ENCODE measurements at places on chromosomes 11 and 22.

GRCh38 chr11:61332281-61332796 is 566 bp downstream of the DDB1 start:
- ATAC-seq, result no peak

DNA sequence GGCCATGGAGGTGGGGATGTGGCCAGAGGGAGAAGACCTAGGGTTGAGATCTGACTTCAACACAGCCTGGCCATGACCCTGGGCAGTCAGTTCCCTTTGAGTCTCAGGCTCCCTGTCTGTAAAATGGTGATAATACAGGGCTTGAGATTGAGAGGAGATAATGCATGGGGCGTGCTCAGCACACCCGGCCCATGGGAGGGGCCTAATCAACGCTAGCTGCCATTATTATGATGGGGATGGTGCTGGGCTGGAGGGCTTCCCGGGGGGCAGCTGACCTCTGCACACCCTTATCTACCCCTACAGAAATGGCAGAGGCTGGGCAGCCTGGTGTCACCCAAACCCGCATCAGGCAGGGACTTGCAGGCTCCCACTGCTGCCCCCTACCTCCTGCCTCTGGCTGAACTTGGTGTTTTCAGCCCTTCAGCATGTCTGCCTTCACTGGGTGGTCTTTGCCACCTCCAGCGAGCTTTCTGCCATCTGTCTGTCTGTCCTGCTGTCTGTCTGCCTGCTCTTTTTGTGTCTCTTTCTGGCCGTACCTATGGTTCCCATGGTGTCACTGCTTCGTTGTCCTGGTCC is 84.5 kb downstream of the CACNA1I start:
- ATAC-seq, result no peak

DNA sequence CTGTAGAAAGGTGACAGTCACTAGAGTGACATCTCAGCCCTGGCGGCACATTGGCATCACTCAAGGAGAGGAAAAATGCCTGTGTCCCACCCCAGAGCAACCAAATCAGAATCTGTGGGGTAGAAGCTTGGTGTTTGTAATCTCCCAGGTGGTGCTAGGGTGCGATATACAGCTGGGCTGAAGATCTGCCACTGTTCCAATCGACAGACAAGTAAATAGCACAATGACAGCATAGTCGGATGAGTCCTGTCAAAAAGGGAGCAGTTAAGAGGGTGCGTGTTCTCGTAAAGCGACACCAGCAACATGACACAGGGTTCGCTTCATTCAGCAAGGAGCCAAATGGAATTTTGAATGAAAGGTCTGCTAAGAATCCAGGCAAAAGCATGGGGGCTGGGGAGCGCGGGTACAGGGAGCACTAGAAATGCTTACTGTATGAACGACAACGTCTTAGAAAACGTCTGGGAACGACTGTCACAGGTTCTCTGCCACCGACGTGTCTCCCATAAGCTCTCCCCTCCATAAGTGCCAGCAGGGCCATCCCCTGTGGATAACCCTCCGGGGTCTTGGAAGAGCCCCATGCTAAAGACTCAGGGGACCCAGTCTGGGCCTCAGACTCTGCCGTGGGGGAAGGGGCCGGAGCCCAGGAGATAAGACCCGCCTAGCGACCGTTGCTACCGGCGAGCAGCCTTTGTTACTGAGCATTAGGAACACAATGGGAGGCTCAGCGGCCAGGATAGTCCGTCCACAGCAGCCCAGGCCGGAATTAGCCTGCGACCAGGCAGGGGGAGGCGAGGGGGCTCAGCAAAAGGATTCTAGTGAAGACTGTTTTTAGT is 20.8 kb downstream of the ADA2 start:
- no peak for ATAC-seq

DNA sequence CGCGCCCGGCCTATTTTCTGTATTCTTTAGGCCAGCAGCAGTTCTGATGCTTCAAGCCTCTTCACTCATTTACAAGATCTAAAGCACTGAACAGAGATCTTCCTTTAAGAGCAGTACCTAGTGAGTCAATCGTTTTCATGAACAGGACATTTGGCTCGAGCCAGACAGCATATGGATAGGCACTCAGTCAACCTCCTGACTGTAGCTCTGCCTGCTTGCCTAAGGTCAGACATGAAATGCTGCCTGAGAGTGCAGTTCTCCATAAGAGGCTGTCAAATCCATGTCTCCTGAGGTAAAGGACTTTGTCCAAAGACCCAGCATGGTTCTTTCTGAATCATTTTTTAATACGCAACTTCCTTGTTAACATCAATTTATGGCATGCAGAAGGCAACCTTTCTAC is 941.2 kb downstream of the DLG2 start:
- no peak for ATAC-seq

GRCh38 chr11:15651033-15651432 is 536.3 kb downstream of the INSC start:
- ATAC-seq, result no peak

GRCh38 chr11:133118563-133119268 is 413.6 kb downstream of the OPCML start:
- no peak for ATAC-seq

DNA sequence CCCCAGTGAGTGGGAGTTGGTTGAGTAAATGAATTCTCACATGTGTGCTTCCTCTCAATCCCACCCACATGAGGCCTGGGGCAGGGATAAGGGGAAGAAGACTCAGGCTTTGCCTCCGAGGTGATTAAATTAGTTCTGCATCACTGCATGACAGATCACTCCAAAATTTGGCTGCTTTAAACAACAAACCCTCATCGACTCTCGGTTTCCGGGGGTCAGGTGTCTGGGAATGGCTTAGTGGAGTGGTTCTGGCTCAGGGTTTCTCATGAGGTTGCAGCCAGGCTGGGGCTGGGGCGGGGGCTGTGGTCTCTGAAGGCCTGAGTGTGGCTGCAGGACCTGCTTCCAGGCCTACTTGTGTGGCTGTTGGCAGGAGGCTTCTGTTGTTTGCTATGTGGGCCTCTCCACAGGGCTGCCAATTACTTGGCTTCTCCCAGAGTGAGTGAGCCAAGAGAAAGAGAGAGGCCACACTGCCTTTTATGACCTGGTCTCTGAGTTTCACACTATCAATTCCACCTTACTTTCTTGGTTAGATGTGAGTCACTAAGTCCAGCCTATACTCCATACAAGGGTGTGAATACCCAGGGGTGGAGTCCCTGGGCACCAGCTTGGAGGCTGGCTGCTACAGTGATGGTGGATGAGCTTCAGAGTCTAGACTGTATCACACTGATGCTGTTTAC is 15.9 kb downstream of the MOGAT2 start:
- peak; percentile 94 for ATAC-seq

- no peak for ATAC-seq
Measured at GRCh38 chr11:133984828-133985227, 28.1 kb upstream of the IGSF9B start.

DNA sequence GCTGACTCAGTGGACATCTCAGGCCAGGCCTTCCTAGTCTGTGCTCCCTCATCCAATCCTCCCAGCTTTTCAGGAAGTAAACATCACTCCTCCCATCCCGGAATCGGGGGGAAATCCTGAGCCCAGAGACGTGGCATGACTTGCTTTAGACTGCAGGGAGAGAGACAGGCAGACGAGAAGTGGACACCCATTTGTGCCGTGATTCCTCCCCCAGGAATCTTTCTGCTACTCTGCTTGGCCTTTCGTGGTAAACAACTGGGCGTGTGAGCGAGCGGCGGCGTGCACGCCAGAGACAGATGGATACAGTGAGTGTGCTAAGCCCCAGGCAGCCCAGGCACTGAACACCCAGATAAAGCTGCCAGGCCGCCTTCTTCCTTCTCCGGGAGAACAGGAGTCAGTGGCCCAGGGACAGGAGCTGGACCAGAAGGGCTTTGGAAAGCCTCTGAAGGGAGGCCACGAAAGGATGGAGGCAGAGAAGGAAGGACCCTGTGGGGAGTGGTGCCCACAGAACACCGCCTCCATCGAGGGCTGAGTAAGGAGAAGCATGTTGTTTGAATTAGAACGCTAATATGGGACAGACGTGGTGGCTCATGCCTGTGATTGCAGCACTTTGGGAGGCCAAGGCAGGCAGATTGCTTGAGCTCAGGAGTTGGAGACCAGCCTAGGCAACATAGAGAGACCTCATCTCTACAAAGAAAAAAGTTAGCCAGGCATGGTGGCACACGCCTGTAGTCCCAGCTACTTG is 53.0 kb upstream of the PRR5 start:
- ATAC-seq, result no peak

- no peak for ATAC-seq
Measured at GRCh38 chr22:19461506-19461905, 14.0 kb upstream of the C22orf39 start.

GRCh38 chr11:96254087-96254486 is 88.9 kb downstream of the MAML2 start:
- ATAC-seq, result peak; percentile 56

DNA sequence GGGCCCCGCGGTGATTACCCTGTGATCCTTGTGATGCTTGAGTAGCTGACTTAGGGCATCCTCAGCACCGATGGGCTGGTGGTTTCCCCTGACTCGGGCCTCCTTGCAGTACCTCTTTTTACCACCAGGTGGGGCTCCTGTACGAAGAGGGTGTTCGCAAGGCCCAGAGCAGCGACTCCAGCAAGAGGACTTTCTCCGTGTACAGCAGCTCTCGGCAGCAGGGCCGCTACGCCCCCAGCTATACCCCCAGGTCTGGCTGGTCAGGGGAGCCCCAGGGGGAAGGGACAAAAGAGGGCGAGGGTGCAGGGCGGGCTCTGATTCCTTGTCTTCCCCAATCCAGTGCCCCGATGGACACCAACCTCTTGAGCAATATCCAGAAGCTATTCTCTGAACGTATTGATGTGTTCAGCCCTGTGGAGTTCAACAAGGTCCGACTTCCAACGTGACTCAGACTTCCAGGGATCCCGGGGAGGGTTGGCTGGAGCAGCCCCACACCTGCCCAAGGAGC is 1.3 kb upstream of the TM7SF2 start:
- ATAC-seq, result peak; percentile 60

DNA sequence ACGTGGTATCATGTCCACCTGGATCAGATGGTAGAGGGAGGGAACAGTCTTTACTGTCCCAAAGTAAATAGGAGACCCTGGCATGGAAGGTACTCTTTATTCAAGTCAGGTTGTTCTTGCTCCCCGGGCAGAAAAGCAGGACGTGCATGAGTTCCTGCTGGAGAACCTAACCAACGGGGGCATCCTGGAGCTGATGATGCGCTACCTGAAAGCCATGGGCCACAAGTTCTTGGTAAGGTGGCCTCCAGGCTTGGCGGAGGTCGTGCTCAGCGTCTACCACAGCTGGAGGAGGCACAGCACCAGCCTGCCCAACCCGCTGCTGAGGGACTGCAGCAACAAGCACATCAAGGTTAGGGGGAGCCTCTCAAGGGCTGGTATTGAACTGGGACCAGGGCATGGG is 48.7 kb downstream of the CABIN1 start:
- no peak for ATAC-seq

GRCh38 chr22:26958378-26958777 is 301.0 kb downstream of the MIAT start:
- no peak for ATAC-seq

DNA sequence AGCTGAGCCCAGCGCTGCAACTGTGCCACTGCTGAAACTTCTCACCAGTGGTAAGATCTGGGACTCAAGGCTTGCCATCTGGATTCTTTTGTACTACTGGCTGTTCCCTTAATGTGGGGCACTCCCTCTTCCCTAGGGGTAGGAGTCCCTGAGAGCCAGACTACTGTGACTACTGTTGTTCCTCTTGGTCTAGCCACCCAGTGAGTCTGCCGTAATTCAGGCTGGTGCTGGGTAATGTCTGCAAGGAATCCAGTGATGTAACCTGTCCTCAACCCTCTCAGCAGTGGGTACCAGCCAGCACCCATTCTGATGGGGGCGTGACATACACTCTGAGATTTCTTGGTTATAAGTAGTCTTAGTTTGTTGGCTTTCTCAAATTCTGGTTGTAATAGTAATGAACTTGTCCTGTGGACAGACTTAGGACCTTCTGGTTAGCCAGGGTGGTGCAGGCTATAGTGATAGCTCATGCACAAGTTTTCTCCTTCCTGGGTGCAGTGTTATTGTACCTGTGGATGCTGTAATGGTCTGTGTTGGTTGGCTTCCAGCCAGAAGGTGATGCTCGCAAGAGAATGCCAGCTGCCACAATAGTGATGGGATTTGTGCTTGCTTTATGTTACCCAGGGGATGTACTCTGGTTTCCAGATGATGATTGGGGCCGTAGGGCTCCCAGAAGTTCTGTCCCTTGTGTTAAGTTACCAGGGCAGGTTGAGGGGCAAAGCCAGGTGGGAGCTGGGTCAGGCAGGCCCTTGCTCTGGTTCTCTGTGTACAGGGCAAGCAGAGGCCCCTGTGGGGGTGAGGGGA is 65.5 kb downstream of the ARHGAP42 start:
- ATAC-seq, result no peak

DNA sequence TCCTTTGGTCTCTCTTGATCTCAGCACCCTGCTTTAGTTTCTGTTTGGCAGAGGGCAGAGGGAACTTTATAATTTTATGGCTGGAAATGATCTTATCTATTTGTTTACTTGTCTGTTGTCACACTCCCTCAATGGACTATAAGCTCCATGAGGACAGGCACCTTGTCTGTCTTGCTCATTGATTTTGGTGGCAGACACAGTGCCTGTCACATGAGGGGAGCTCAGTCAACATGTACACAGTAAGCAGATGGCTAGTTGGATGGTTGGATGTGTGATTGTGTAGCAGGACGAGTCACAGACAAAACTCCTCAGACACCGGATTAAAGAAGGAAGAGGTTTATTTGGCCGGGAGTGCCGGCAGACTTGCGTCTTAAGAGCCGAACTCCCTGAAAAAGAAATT is 80.4 kb downstream of the MYO18B start:
- ATAC-seq, result no peak

GRCh38 chr11:89613911-89614310 is 96.2 kb upstream of the TRIM77 start:
- ATAC-seq, result no peak

GRCh38 chr22:41658869-41659268 is 29.8 kb downstream of the SNU13 start:
- no peak for ATAC-seq
